ENCODE measurements at places on chromosomes 4 and X. TPM values are rescaled to one million over a fixed set of nuclear protein-coding genes. Genes with fewer than 3 reads are reported as not detected.

The SYP gene
- 0.17 TPM for total RNA-seq

- no peaks in the 10 kb centered on the region for H3K4me1 ChIP-seq
- H3K27ac ChIP-seq, result no peak overlapping the region
- DNase-seq, result no peak
- no peaks in the 10 kb centered on the region for H3K36me3 ChIP-seq
- no peaks in the 10 kb centered on the region for H3K27me3 ChIP-seq
These were observed 35.3 kb downstream of the HPGDS start for GRCh38 chr4:94307231-94307871.

- H3K27me3 ChIP-seq, result no peaks in the 10 kb centered on the region
- H3K4me3 ChIP-seq, result no peak overlapping the region
- peak; percentile 63 for DNase-seq
These were observed 6.0 kb downstream of the HMGN5 start for GRCh38 chrX:81195712-81196111.

DNA sequence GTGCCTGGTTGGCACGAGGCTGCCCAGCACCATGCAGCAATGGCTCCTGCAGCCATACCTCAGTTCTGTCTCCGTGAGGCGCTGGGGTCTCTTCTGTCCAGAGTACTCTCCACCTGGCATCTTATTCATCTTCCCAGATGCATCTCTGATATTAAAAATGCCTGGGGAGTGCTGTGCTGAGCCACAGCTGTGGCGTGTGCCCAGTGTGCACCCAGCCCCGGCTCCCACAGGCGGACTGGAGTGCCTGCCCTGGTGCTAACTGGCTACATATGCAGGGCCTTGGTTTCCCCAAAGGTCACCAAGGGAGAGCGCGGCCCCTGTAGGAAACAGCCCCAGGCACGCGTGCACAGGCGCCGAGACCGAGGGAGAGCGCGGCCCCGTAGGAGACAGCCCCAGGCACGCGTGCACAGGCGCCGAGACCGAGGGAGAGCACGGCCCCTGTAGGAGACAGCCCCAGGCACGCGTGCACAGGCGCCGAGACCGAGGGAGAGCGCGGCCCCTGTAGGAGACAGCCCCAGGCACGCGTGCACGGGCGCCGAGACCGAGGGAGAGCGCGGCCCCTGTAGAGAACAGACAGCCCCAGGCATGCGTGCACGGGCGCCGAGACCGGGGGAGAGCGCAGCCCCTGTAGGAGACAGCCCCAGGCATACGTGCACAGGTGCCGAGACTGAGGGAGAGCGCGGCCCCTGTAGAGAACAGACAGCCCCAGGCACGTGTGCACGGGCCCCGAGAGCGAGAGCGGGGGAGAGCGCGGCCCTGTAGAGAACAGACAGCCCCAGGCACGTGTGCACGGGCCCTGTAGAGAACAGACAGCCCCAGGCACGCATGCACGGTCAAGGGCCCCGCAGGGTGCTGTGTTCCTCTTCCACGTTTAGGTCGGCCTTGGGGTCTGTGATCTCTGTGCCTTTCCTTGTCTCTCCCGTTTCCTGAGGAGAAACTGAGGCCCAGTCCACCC is 14.5 kb downstream of the TMEM175 start:
- H3K4me3 ChIP-seq, result no peak overlapping the region
- H3K4me1 ChIP-seq, result no peaks in the 10 kb centered on the region
- no peak overlapping the region for H3K27ac ChIP-seq
- no peaks in the 10 kb centered on the region for H3K27me3 ChIP-seq
- no peak for DNase-seq

The UGT2B11 gene
- total RNA-seq, result not detected

- no peaks in the 10 kb centered on the region for H3K27me3 ChIP-seq
- no peaks in the 10 kb centered on the region for H3K36me3 ChIP-seq
- DNase-seq, result no peak
- H3K27ac ChIP-seq, result no peak overlapping the region
- H3K4me3 ChIP-seq, result no peak overlapping the region
- H3K4me1 ChIP-seq, result no peaks in the 10 kb centered on the region
These were observed 322.9 kb upstream of the NWD2 start for GRCh38 chr4:36921476-36922216.

DNA sequence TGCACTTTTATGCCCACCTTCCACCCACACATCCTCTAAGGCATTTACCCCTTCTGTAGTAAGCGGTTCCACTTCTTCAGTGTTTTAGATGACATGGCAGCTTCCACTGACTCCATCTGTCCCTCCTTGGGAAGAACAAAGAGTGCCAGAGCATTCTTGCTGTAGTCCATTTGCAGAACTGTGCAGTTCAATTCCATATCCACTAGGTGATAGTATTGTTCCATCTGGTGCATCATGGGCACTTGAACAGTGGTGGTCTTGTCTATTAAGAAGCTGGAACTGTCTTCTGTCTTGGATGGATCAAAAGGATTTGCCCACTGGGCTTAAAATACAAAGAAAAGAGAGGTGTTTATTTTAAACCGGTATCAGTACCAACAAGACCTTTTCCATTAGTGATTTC is 3.5 kb downstream of the SERPINA7 start:
- H3K36me3 ChIP-seq, result no peaks in the 10 kb centered on the region
- no peak overlapping the region for H3K27ac ChIP-seq
- no peak overlapping the region for H3K4me3 ChIP-seq
- no peaks in the 10 kb centered on the region for H3K27me3 ChIP-seq
- DNase-seq, result no peak

DNA sequence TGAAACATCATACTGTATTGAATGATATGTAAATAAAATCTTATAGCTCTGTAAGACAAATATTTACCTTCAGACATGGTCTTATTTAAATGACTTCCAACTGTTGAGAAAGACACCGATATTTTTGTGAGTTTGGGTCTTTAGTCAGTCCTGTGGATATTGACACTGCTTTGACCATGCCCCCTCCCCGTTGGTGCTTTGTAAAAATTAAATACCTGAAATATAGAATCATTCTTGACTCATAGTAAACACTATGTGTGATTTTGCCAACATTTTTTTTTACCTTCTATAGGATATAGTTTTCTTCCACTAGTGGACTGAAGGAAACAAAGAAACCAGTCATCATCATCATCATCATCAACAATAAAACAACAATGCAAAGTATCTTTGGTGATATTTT is 114.3 kb upstream of the HS3ST1 start:
- no peaks in the 10 kb centered on the region for H3K27me3 ChIP-seq
- H3K4me3 ChIP-seq, result no peak overlapping the region
- no peak overlapping the region for H3K27ac ChIP-seq
- no peak for DNase-seq
- H3K36me3 ChIP-seq, result no peaks in the 10 kb centered on the region

DNA sequence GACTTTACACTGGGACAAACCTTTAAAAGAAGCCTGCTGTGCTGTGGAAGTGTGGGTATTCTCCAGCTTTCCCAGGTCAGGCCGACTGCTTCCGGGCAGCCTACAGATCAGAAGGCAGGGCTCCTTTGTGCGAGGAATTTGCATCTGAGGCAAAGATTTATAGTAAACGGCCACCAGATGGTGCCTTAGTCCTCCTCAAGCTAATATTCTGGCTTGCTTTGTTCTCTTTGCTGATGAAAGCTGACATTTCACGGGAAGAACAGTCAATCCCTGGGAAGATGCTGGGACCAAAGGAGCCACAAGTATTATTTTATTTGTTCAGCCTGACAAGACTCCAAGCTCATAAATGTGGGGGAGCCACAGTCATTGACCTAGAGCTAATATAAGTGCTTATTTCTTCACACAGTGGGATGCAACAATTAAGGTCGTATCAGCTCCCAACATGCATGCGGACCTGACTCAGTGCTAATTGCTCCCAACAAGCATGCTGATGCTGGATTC is 120.7 kb upstream of the TRIM2 start:
- no peaks in the 10 kb centered on the region for H3K4me1 ChIP-seq
- peaks cover 6% of the 10 kb centered on the region for H3K27me3 ChIP-seq
- no peaks in the 10 kb centered on the region for H3K36me3 ChIP-seq
- peak; percentile 75 for DNase-seq
- no peak overlapping the region for H3K4me3 ChIP-seq

The F9 gene
- total RNA-seq, result not detected

DNA sequence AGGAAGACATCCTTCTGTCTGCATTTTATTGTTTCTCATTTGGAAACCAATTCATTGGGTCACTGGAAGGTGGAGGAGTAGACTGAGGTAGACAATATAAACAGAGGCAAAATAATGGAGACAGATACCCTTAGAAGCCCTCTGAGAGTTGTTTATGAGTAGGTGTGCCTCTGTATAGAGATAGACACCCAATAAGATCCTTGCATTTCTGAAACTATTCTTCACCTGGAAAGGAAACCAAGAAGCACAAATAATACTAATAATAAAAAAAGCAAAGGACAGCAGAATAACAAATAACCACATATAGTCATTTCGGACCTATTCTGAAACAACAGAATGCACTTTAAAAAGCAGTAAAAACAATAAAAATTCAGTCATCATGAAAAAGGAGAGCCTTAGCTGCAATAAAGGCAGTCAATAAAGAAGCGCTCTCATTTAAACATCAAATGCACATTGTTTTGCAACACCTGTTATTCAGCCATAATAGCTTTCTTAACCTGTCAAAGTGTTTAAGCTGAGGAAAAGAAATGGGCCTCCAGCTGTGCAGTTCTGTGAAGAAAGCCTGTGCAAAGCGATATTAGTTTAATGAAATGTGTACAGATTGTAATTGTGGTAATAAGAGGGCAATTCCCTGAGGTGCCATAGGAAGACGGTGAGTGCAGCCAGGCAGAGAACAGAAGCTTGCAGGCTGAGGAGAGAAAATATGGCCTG is 904.2 kb downstream of the STPG2 start:
- H3K36me3 ChIP-seq, result no peaks in the 10 kb centered on the region
- no peak overlapping the region for H3K4me3 ChIP-seq
- DNase-seq, result no peak

The NAP1L2 gene
- total RNA-seq, result 3.6 TPM

DNA sequence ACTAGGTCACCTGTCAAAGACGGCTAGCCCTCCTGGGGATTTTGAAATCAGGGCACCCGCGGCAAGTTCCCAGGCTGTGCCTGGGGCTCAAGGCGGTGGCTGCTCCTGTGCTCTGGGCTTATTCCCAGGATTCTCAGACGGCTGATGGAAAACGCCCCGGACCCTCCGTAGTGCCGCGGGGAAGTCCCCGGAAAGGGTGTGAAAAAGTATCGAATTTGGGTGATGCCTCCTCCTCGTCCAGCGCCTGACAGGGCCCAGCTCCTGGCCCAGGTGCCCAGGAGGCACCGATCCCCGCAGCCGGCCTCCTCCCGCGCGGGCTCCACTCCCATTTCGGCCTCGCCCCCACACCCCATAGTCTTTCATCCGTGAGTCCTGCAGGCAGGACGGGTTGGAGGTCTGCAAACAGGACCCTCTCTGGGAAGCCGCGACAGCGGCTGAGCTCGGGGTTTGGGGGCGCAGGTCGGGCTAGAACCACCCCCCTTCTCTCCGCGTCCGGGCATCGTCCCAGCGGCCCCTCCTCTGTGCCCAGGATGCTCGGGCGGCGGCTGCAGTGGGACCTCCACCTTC is 1.1 kb upstream of the NSG1 start:
- no peaks in the 10 kb centered on the region for H3K4me1 ChIP-seq
- no peak overlapping the region for H3K27ac ChIP-seq
- H3K4me3 ChIP-seq, result no peak overlapping the region
- no peaks in the 10 kb centered on the region for H3K36me3 ChIP-seq
- H3K27me3 ChIP-seq, result peaks cover 49% of the 10 kb centered on the region

- no peak for DNase-seq
- no peaks in the 10 kb centered on the region for H3K36me3 ChIP-seq
- no peaks in the 10 kb centered on the region for H3K4me1 ChIP-seq
- H3K4me3 ChIP-seq, result no peak overlapping the region
These were observed 47.6 kb downstream of the RAB33B start for GRCh38 chr4:139501527-139501926.

GRCh38 chrX:68698942-68699341 is 51.5 kb downstream of the STARD8 start:
- no peaks in the 10 kb centered on the region for H3K36me3 ChIP-seq
- no peaks in the 10 kb centered on the region for H3K4me1 ChIP-seq
- no peak overlapping the region for H3K27ac ChIP-seq
- no peak overlapping the region for H3K4me3 ChIP-seq
- no peak for DNase-seq

DNA sequence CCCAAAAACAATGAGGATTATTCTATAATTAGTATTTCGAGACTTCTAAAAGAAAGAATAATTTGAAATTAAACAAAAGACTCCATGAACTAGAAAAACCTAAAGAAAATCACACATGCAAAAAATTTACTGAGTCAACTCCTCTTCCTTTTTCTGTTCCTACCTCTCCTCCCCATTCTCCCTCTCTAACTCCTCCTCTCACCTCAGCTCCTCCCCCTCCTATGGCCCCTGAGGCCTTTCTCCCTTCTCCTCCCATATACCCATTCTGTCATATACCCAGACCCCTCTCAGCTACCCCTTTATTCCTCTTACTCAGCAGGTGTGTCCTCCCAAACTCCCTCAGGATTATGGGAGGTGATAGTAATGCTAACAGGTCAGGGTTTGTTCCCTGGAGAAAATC is 57.4 kb downstream of the SERTM2 start:
- H3K4me1 ChIP-seq, result no peaks in the 10 kb centered on the region
- DNase-seq, result no peak
- no peak overlapping the region for H3K4me3 ChIP-seq
- H3K27me3 ChIP-seq, result no peaks in the 10 kb centered on the region
- H3K36me3 ChIP-seq, result no peaks in the 10 kb centered on the region
- no peak overlapping the region for H3K27ac ChIP-seq

The RASL11B gene
- 0.26 TPM for total RNA-seq

GRCh38 chr4:54840992-54841768 is 183.4 kb downstream of the KIT start:
- no peak for DNase-seq
- no peaks in the 10 kb centered on the region for H3K36me3 ChIP-seq
- H3K27ac ChIP-seq, result no peak overlapping the region

DNA sequence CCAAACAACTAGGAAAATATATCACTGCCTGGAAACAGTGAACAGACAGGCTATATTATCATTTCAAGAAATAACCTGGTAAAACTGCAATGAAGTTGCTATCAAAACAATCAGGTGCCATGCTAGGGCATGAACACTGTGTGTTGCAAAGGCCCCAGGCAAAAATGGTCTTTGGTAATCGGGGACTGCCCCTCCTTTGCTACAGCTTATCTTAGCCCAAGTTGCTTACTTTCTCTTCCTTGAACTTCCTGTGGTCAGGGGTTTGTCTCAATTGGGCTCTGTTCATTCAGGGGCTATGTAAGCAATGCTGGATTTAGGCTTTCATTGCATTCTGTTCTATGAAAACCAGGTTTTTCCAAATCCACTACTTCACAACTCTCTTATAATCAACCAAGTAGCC is 30.4 kb downstream of the SCML1 start:
- no peaks in the 10 kb centered on the region for H3K4me1 ChIP-seq
- H3K4me3 ChIP-seq, result no peak overlapping the region
- no peak for DNase-seq
- peaks cover 4% of the 10 kb centered on the region for H3K27me3 ChIP-seq
- H3K27ac ChIP-seq, result no peak overlapping the region

The RPS6KA6 gene
- 3.3 TPM for total RNA-seq

Measured in fibroblast of lung (primary cell).